AG09309 (cell line): ENCODE measurements at places on chromosomes 5 and 9.

- peak; percentile 70 for DNase-seq
These were observed 131.5 kb upstream of the GRHPR start for GRCh38 chr9:37290940-37291485.

GRCh38 chr5:97231025-97231636, 48.1 kb upstream of the RIOK2 start:
- DNase-seq, result peak; percentile 62

DNA sequence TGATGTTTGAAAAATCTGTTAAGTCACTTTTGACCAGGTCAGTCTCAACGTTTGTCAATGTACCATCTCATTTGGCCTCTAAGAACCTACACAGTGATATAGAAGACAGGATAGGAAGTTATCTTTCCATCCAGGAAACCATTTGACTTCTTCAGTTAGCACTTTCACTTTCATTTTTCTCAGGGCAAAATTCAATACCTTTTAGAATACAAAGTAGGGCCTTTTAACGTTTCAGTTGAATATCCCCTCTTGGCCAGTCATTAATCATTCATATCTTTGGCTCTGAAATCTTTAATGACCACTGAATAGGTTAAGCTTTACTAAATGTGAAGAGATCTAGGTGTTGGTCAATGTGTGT, 101.1 kb upstream of the GNAQ start:
- DNase-seq, result no peak

DNA sequence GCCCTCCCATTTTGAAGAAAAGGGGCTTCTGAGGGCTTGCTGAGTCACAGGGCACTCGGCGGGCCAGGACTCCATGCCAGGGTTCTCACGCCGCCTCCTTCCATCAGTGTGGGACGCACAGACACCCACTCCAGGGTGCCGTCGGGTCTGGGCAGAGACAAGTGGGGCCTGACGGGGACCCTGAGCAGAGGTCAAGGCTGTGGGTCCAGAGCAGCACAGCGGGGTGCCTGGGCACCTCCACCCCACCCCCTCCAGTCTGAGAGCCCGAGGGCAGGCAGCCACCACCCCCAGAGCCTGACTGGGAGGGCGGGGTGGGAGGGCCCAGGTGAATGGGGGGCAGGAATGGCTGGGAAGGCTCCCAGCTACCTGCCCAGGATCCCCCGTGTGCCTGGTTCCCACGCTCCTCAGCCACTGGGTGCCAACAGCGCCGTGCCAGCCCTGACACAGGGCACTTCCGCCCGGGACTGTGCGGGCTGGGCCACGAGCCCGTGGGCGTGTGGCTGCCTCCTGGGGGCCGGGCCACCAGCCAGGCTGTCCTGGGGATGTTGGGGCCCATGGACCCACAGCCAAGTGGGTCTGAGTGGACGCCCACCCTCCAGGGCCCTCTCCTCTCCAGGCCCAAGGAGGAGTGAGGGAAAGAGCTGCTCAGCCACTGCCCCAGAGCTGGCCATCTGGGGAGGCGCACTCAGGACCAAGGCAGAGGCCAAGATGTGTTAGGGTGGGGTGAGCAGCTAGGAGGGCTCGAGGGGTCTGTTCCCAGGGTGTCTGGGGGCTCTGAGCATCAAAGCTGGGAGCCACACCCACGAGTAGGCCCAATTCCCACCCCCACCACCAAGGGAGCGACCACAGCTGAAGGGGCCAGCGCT, 10.1 kb upstream of the NRARP start:
- no peak for DNase-seq

GRCh38 chr5:126368239-126368812, 54.9 kb upstream of the GRAMD2B start:
- DNase-seq, result no peak

GRCh38 chr9:38250279-38251035, 142.0 kb upstream of the ALDH1B1 start:
- DNase-seq, result no peak

GRCh38 chr9:134371731-134372130, 45.5 kb downstream of the RXRA start:
- DNase-seq, result no peak

- no peak for DNase-seq
These were observed 15.8 kb upstream of the NTNG2 start for GRCh38 chr9:132146039-132146438.

DNA sequence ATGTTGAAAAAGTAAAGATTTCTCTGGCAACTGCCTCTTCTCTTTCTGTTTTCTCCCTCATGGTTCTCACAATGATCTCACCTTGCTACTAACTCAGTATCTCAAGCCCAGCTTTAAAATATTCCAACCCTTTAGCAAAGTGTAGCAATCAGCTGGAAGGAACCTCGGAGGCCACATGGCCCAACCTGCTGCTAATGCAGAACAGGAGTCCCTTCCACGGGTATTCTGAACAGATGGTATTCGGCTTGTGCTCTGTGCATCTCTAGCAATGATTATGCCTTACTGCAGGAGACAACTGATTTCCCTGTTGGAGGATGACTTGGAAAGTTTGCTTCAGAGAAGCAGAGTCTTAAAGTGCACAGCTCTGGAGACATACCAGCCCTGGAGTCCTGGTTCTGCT, 151.8 kb upstream of the PPP1R2B start:
- no peak for DNase-seq

DNA sequence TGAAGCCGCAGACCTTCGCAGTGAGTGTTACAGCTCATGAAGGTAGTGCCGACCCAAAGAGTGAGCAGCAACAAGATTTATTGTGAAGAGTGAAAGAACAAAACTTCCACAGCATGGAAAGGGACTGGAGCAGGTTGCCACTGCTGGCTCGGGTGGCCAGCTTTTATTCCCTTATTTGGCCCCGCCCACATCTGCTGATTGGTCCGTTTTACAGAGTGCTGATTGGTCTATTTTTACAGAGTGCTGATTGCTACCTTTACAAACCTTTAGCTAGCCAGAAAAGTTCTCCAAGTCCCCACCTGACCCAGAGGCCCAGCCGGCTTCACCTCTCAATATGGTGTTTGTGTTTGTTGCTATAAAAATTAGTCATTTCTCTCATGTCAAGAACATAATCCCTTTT, 49.7 kb downstream of the RECK start:
- no peak for DNase-seq

DNA sequence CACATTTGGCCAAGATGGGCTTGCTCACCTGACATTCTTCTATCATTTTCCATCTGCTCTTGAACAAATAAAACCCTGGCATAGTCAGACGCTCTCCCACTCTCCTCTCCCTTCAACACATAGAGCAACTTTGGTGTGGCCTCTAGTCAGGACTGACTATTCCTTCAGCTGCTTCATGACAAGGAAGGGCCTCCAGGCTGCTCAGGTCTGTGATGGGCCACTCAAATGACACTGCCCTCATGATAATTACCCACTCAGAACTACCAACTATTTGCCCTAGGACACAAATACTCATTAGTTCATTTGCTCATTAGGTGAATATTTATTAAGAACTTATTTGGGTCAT, 376.3 kb downstream of the SEMA5A start:
- DNase-seq, result no peak

GRCh38 chr5:158928404-158928803, 171.3 kb downstream of the EBF1 start:
- DNase-seq, result no peak

DNA sequence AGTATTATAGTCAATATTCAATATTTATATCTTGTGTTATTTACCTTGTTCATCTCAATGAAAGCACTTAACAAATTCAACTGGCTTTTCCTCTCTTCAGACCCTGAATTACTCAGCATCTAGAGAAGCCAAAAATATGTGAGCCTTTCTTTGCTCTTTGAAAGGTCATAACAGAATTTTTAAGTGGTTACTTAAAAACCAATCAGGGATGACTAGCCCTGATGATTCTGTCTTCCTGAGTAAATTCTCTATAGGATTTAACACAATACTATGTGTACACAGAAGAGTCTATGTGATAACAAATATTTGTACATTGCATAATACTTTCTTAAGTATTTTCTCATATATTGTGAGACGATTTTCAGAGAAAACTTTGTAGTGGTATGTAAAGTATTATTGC, 546.3 kb downstream of the MAT2B start:
- no peak for DNase-seq

DNA sequence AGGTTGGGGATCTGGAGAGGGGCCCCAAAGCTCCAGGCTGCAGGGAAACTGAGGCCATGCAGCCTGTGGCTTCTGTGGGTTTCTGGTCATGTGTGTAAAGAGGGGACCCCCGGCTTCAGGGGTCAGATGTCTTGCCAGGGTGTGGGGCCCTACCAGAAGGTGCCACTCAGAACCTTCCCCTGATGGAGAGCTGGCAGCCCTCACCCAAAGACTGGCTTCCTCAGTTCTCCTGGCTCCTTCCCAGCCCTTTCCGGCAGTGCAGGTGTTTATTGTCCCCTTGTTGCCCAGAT, 11.6 kb upstream of the LAMC3 start:
- DNase-seq, result no peak

DNA sequence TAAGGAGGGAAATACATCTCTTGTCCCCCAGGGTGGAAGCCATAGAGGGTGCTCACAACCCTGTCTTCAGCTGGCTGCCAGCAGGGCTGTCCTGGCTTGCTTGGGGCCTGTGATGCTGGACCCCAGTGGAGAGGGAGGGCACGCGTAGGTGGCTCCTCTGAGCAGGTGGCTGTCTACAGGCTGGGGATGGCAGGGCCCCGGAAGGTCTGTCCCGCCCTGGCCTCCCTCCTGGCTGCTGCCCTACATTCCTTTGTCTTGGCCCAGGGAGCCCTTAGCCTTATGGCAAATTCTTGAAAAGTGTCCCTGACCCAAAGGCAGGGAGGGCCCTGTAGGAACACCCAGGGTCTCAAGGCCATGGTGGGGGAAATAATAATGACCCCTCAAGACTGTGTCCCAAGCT, 224.4 kb downstream of the HSPA4 start:
- no peak for DNase-seq

DNA sequence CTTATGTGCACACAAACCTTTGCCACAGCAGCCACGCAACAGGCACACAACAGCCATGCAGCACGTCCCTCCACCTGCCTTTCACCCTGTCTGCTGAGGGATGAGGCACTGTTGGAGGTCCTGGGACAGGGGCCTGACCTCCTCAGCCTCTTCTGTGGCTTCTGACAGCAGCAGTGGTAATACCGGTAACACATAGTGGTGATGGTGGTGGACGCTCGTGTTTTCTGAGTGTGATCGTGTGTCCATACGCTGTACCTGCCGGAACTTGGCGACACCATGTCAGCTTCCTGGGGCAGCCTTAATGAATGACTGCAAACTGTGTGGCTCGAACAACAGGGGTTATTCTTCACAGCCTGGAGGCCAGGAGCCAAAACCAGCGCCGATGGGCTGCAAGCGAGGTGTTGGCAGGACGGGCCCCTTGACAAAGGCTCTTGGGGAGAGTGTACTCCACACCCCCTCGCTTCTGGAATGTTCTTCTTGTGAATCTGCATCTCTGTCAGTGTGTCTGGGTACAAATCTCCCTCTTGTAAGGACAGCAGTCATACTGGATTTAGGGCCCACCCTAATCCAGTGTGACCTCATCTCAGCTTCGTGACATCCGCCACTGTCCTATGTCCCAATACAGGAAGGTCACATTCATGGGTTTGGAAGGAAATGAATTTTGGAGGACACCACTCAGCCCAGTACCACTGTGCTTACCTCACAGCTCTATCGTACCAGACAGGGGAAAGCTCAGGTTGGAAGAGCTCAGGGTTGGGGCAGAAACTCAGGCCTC, 55.3 kb upstream of the EXOC3 start:
- DNase-seq, result no peak

- no peak for DNase-seq
These were observed 49.7 kb downstream of the NNT start for GRCh38 chr5:43652537-43653302.
